ENCODE measurements at places on chromosomes 1 and 21.

DNA sequence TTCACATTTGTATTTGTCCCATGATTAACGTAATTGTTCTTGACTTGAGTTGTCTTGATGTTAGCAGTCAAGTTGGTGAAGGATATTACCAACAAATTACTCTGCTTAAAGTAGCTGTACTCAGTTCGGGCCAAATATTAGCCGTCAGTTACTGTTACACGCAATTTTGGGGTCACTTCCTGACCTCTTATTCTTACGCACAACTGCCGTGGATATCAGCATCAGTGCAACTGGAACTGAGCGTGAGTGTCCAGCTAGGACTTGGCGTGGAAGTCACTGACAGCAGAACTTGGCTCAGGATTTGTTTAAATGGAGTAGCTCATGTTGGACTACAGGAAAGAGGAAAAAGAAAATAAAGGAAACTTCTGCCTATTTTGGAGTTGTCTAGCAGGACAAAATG lies 56.4 kb downstream of the ADAMTS1 start:
- DNase-seq: no peak

GRCh38 chr1:165355977-165356811 lies at the start of gene LMX1A:
TSS of gene LMX1A (minus strand) at chr1:165356715. CDS start at chr1:165355559, 1,156 bp downstream.
- DNase-seq: no peak

- no peak for DNase-seq
Observed at GRCh38 chr1:4718071-4718470, 63.7 kb downstream of the AJAP1 start.

DNA sequence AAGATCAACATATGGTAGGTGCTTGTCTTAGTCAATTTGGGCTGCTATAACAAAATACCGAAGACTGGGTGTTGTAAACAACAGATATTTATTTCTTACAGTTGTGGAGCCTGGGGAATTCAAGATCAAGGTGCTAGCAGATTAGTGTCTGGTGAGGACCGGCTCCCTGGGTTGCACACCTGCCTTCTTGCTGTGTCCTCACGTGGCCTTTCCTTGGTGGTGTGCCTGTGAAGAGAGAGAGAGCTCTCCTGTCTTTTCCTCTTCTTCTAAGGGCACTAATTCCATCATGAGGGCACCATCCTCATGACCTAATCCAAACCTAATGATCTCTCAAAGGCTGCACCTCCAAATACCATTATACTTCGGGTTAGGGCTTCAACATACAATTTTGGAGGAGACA lies 45.8 kb upstream of the ATF3 start:
- no peak for DNase-seq

- peak; percentile 31 for DNase-seq
Observed at GRCh38 chr1:225987491-225988316, 11.4 kb downstream of the SDE2 start.

GRCh38 chr1:114342376-114342775 lies 168.6 kb downstream of the TRIM33 start:
- no peak for DNase-seq

DNA sequence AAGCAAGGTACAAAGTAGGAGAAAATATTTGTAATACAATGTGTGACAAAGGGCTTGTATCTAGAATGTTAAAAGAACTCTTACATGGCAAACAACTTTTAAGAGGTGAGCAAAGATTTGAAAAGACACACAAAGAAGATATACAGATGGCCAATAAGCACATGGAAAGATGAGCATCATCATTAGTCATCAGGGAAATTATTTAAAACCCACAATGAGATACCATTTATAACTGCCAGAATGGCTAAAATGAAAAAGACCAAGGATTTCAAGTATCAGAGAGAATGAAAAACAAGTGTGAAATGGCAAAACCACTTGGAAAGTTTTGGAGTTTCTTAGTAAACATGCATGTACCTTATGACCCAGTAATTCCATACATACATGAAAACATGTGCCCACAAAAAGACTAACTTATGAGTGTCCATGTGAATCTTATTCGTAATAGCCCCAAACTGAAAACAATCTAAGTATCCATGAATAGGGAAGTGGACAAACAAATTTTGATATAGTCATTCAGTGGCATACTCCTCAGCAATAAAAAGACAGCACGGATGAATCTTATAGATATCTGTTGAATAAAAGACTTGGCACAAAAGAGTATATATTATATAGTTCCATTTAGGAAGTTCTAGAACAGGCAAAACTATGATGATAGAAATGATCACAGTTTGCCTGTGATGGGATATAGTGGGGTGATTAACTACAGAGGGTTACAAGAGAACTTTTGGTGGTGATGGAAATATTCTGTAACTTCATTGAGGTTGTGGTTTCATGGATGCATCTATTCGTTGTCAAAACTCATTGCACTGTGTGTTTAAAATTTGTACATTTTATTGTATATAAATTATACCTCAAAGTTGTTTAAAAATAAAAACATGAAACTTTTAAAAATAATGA lies 82.0 kb downstream of the DISP1 start:
- DNase-seq: peak; percentile 30

GRCh38 chr1:204350857-204351573 lies 8.7 kb downstream of the PLEKHA6 start:
- DNase-seq: peak; percentile 74

- DNase-seq: no peak
Observed at GRCh38 chr1:235979716-235980333, 85.1 kb downstream of the NID1 start.

- DNase-seq: no peak
Observed at GRCh38 chr21:44005593-44005992, 6.5 kb upstream of the TRAPPC10 start.

- no peak for DNase-seq
Observed at GRCh38 chr1:232983817-232984567, 33.6 kb downstream of the NTPCR start.

DNA sequence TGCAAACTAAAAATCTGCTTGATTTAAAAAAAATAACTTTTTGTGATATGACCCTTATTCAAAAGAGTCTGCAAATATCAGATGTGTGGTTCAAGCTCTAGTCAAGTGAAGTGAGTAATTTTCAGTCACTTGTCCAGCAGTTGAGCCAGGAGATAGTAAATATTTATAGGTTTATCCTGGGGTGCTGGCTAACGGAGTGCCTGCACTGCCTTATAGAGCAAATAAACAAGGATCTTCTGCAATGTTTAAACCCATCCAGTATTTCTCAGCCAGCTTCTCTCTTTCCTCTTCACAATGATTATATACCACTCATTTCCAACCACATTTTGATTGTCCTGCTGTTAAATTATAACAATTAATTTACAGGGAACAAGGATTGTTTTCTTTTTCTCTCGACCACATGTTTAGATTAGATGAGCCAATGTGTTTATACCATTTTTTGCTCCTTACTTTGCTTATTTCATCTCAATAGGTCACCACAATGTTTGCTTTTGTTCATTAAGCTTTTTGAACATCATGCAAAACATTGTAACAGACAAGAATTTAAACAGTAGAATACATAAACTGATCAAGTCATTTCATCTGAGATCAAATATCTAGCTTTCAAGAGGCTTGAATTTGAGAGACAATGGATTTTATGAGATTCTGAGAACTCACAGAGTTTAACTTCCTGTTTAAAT lies 60.3 kb upstream of the GREM2 start:
- DNase-seq: no peak

All from fibroblast of skin of right quadriceps (primary cell).